ENCODE measurements at places on chromosomes 3 and 15. TPM values are rescaled to one million over a fixed set of nuclear protein-coding genes. Genes with fewer than 3 reads are reported as not detected.
A peak's percentile ranks its signal among the peaks of the same experiment; 100 is the strongest.

FEZF2 gene
- total RNA-seq: not detected

A4GNT gene
- total RNA-seq: not detected

SERF2 gene
- 518 TPM for total RNA-seq

GRCh38 chr15:25611603-25612002 is 172.8 kb upstream of the UBE3A start:
- H3K27ac ChIP-seq: no peak overlapping the region
- no peaks in the 10 kb centered on the region for H3K27me3 ChIP-seq
- ATAC-seq: peak; percentile 80
- no peak overlapping the region for H3K4me3 ChIP-seq
- H3K4me1 ChIP-seq: no peaks in the 10 kb centered on the region

GRCh38 chr3:42746455-42747450 is 26.3 kb downstream of the CCDC13 start:
- peak; percentile 45 for ATAC-seq
- H3K27me3 ChIP-seq: no peaks in the 10 kb centered on the region
- H3K27ac ChIP-seq: peak overlapping the region; percentile 71
- H3K4me1 ChIP-seq: peaks cover 16% of the 10 kb centered on the region
- H3K36me3 ChIP-seq: no peaks in the 10 kb centered on the region

- no peaks in the 10 kb centered on the region for H3K36me3 ChIP-seq
- ATAC-seq: no peak
- no peaks in the 10 kb centered on the region for H3K27me3 ChIP-seq
- no peaks in the 10 kb centered on the region for H3K4me1 ChIP-seq
- no peak overlapping the region for H3K27ac ChIP-seq
Observed at GRCh38 chr3:45724911-45725310, 35.7 kb downstream of the SACM1L start.

GRCh38 chr3:72336821-72337479 is 511.3 kb downstream of the SHQ1 start:
- H3K27ac ChIP-seq: peak overlapping the region; percentile 25
- ATAC-seq: peak; percentile 92
- peaks cover 10% of the 10 kb centered on the region for H3K4me1 ChIP-seq
- no peaks in the 10 kb centered on the region for H3K36me3 ChIP-seq
- no peak overlapping the region for H3K4me3 ChIP-seq

- no peak overlapping the region for H3K27ac ChIP-seq
- no peak overlapping the region for H3K4me3 ChIP-seq
- H3K36me3 ChIP-seq: no peaks in the 10 kb centered on the region
- no peak for ATAC-seq
- H3K27me3 ChIP-seq: no peaks in the 10 kb centered on the region
Observed at GRCh38 chr3:126040386-126040785, 43.5 kb downstream of the SLC41A3 start.
